HS-27A (cell line): ENCODE measurements at places on chromosomes 4 and X.
A peak's percentile ranks its signal among the peaks of the same experiment; 100 is the strongest.

DNA sequence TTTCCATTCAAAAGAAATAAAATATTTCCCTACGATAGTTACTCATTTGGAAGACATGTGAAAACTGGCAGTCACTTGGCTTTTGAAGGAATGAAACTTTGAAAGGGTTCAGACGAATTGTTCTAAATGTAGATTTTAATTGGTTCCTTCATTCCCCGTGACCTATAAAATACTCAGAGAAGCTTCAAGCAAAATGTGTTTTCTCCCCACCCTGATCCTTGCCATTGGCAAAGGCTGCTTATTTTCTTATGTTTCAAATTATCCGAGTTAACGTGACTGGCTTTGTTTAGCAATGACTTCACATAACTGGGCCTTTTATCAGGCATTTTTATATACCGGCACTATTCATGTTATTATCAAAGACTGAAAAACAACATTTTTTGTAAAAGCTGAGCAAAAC lies 204.1 kb upstream of the NEIL3 start:
- DNase-seq = no peak

DNA sequence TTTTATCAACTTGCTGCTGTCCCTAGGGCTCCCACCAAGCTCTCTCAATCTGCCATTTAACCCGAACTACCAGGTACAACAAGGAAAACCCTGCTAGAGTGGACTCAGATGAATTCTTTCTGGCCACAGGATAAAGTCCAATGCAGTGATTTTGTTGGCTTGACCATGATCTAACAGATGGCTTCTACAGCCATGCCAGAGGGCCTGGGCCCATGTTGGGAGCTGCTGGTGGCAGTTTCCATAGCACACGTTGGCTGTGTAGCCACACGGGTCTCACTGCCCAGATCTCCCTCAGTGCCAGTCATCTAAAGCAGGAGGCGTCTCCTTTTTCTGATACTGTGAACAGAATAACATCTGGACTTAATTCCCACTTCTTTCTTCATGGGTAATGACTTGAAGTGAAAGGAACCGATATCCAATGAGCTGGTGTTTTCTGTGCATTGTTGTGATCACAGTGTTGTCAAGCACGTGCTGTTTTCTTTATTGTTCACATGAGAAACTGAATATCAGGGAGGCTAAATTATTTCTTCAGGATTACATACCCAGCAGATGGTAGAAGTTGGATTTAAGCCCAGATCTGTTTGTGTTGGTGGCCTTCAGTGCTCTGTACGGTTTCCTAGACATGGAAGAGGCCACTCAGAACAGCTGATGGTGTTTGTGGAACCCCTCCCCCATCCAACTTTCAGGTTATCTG lies 85.2 kb upstream of the CLCN4 start:
- no peak for DNase-seq

DNA sequence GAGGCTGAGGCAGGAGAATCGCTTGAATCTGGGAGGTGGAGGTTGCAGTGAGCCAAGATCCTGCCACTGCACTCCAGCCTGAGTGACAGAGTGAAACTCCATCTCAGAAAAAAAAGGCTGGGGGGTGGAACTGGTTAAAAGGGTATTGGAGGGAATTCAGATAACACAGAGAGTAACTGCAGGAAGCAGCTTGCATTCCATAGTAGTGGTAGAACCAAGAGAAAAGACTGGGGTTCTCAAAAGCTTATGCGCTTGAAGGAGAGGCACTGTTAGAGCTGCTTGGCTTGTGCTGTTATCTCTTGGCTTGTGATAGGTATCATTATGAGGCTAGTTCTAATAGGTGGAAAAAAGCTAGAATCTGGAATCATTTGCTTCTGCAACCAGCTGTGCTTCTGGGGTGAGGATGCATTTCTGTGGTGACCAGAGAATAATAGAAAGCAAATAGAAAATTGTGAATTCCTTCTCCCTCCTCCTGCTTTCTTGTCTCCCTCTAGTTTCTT lies 91.2 kb upstream of the ELOVL6 start:
- no peak for DNase-seq

- no peak for DNase-seq
Measured at GRCh38 chr4:150789864-150790263, 207.9 kb downstream of the MAB21L2 start.

GRCh38 chr4:154164931-154165839 lies 326.4 kb downstream of the DCHS2 start:
- peak; percentile 64 for DNase-seq

- DNase-seq = no peak
Measured at GRCh38 chr4:126568652-126569570, 1063.8 kb upstream of the INTU start.

- DNase-seq = no peak
Measured at GRCh38 chr4:37748485-37748884, 62.3 kb upstream of the RELL1 start.

DNA sequence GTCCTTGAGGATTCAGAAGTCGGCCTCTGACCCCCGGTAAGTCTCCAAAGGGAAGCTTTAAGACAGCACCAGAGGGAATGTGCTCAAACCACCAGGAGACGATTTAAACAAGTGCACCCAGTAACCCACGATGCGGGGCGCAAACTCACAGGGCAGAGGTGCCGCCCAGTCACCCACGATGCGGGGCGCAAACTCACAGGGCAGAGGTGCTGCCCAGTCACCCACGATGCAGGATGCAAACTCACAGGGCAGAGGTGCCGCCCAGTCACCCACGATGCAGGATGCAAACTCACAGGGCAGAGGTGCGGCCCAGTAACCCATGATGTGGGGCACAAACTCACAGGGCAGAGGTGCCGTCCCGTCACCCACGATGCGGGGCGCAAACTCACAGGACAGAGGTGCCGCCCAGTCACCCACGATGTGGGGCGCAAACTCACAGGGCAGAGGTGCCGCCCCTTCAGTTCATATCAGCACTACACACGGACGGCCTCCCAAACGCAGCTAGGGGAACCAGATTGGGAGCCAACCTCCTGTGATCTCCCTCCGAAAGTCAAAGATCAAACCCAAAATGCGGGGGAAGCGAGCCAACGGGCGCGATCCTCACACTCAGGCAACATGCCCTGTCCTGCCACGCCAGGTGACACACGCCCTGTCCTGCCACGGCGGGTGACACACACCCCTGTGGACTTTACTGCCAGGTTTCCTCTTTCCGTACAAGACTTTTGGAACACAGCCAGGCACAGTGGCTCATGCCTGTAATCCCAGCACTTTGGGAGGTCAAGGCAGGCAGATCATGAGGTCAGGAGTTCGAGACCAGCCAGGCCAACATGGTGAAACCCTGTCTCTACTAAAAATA lies 11.3 kb downstream of the PPP2R3B start:
- DNase-seq = no peak

DNA sequence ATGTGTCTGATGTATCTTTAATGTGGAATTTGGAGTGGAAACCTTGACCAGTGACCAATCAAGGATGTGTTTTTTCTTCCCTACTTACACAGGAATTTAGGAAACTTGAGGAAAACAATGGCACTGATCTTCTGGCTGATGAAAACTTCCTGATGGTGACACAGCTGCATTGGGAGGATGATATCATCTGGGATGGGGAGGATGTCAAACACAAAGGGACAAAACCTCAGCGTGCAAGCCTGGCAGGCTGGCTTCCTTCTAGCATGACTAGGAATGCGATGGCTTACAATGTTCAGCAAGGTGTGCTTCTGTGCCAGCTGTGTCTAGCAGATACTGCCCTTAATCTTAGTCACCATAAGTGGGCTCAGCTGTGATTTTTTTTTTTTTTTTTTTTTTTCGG lies 12.6 kb downstream of the TAF1 start:
- DNase-seq = no peak

GRCh38 chr4:106063009-106063408 lies 167.7 kb downstream of the NPNT start:
- no peak for DNase-seq

- no peak for DNase-seq
Measured at GRCh38 chr4:174135530-174135929, 147.9 kb downstream of the FBXO8 start.

- DNase-seq = no peak
Measured at GRCh38 chr4:48699475-48699874, 80.6 kb downstream of the FRYL start.

GRCh38 chr4:26701786-26702227 lies 117.9 kb downstream of the TBC1D19 start:
- no peak for DNase-seq

GRCh38 chr4:129046055-129046959 lies 47.0 kb downstream of the SCLT1 start:
- no peak for DNase-seq

DNA sequence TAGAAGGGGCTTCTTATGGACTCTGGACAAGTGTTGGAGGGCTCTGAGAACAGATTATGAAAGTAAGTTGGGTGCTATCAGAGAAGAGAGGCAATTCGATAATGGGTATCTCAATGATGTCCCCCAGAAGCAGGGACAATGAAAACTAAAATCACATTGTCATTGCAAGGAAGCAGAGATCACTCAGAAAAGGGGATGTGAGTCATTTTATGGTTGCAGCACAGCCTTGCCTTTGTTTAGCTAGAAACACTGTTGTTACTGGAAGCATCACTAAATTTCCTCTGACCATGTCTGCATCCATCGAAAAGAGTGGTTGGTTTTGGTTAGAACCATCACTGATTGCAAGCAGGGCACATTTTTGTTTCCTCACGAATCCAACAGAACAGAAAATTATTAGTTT lies 246.8 kb upstream of the NWD2 start:
- no peak for DNase-seq

DNA sequence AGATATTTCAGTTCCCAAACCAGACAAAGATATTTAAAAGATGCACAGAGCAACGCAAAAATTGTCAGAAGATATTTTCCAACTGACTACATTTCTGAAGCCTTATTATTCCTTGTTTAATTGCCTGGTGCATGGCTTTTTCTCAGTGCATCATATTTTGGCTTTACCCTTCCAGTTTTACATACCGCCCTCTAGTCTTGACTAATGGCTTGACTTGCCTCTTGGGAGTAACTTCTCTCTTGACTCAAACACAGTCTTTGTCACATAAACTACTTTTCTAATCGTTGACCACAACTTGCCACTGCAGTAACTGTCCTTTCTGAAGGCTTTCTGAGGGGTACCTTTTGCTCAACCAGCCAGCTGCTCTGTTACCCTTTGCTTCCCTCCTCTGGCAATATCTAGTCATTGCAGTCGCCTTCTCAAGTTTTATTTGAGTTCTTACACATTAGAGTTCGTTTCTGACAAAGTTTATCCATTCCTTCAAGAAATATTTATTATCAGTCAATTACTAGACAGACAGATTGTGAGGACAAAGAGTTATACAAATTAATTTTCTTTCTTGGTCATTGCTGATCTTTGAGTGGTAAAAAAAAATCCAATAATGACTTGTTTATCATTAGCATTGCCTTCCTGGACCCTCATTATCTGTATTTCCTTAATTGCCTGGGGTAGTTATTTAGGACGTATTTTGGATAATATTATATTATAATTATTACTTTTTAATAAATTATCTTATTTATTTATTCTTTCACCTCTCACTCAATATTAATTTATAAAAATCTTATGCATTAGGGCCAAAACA lies 506.9 kb upstream of the PCDH10 start:
- DNase-seq = peak; percentile 26

- no peak for DNase-seq
Measured at GRCh38 chr4:12399781-12400180, 971.1 kb upstream of the HS3ST1 start.

DNA sequence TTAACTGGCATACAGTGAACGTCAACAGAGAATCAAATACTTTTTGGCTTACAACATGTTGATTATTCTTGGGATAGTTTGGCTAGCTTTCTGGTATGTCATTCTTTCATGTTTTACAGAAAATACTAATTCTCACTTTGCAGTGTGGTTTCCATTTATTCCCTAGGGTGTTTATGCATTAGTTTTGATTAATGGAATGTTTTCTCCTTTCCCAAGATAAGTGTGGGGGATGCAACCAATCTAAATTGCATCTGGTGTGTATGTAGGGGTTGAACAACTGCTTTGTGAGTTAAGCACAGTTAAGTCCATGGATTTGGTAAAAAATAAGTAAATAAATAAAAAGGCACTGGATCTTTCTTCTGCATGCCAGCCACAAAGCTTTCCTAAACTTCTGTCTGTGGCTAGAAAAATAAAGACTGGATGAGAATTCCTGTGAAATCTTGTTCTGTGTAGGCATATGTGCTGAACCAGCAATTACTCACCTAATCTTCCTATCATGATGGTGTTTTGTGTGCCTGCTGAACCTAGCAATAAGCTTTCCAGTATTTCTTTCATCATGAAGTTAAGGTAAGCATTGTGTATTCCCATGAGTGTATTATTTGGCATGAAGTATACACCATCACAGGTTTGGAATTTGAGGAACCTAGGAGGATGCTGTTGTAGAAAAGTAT lies 50.6 kb upstream of the TENM3 start:
- DNase-seq = peak; percentile 19

DNA sequence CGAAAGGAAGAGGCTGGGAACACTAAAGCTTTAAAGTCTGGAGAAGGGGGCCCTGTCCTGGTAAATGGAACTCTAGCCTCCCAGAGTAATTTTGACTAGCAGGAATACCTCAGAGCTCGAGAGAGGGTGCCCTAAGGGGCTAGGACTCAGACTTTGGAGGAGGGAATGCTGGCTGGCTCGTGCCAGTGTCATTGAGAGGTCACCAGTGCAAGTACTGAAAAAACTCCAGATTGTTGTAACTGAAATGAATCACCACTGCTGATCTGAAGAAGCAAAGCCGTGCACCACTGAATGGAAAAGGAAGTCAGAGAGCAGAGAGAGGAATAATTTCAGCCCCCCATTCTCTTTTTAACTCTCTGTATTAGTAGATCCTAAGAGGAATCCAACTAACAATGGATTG lies 690.2 kb downstream of the FAT4 start:
- DNase-seq = no peak

GRCh38 chrX:129360175-129360574 lies 163.1 kb downstream of the SMARCA1 start:
- DNase-seq = peak; percentile 4

GRCh38 chr4:183814461-183814860 lies 90.6 kb upstream of the STOX2 start:
- DNase-seq = no peak

- DNase-seq = no peak
Measured at GRCh38 chrX:146224442-146224841, 406.8 kb downstream of the SLITRK2 start.

DNA sequence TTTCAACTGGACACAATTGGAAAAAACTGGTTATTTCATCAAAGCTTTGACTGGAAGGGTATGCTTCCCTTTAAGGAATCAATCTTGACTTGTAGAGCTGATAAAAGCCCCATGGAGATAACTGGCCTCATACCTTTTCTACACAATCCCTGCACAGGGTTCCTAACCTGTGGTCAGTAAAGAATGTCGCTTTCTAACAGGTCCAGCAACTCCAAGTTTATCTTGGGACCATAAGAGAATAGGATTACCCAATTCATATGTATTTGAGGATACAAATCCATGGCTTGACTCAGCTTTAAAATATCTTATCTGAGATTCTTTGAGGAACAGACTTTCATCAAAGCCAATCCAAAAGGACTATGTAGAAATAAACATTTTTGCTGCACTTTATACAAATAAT lies 1399.8 kb upstream of the PABPC4L start:
- DNase-seq = no peak

GRCh38 chr4:16329125-16329796 lies 103.0 kb upstream of the TAPT1 start:
- DNase-seq = peak; percentile 53

- DNase-seq = peak; percentile 3
Measured at GRCh38 chr4:244471-244870, 60.8 kb downstream of the ZNF732 start.

GRCh38 chrX:45379236-45379635 lies 178.6 kb upstream of the DIPK2B start:
- no peak for DNase-seq
